Activated T-cell treated with anti-CD3 and anti-CD28 coated beads, Interleukin-2, amount 50 U/mL, for 24 hours (primary cell): ENCODE measurements at places on chromosomes 5 and 9.

GRCh38 chr9:17401858-17402257 is 177.0 kb upstream of the SH3GL2 start:
- no peak for DNase-seq
- no peak overlapping the region for H3K4me3 ChIP-seq
- H3K27ac ChIP-seq: no peak overlapping the region
- H3K36me3 ChIP-seq: no peaks in the 10 kb centered on the region
- no peaks in the 10 kb centered on the region for H3K4me1 ChIP-seq

DNA sequence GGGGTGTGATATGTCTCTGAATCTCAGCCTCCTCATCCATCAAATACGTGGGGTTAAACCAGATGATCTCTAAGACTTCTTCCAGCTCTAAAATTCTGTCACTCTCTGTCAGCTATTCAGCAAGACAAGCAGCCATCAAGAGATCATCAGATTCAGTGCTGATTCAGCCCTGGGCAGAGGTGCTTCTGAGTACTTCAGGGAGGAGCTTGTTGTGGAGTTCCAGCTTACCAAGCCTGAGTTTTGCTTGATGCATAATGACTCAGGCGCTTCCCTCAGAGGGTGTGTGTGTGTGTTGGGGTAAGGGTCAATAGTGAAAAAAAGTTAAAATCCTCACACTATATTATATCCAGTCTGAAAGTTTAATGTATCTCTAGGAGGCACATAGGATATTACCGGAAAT is 29.6 kb upstream of the TAF1L start:
- no peaks in the 10 kb centered on the region for H3K36me3 ChIP-seq
- no peak for DNase-seq
- H3K27ac ChIP-seq: no peak overlapping the region
- H3K27me3 ChIP-seq: peaks cover 14% of the 10 kb centered on the region
- H3K4me1 ChIP-seq: no peaks in the 10 kb centered on the region

DNA sequence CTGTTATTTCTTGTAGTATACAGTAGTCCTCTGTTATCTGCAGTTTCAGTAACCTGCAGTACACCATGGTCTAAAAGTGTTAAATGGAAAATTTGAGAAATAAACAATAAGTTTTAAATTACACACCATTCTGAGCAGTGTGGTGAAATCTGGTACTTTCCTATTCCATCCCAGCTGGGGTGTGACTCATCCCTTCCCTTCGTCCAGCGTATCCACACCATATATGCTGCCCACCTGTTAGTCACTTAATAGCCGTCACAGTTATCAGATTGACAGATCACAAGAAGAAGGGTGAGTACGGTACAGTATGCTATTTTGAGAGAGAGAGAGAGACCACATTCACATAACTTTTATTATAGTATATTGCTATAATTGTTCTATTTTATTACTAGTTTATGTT is 28.9 kb downstream of the FAM151B start:
- no peak overlapping the region for H3K27ac ChIP-seq
- H3K36me3 ChIP-seq: no peaks in the 10 kb centered on the region
- H3K4me3 ChIP-seq: no peak overlapping the region
- DNase-seq: no peak
- H3K27me3 ChIP-seq: no peaks in the 10 kb centered on the region

DNA sequence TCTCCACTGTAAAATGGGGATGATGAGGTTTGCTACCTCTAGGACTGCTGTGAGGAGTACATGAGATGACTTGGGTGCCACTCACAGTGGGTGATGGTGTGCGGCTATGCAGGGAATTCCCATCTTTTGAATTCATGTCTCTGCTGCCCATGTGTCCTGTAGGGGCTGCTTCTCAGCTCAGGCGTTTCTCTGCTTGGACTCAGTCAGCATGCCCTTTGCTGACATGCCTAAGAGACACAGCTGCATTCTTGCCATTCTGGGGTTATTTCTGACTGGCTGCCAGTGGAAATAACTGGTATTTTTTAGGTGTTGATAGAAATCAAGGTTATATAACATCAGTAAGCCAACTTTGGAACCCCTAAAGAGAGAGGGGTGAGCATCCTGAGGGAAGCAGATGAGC is 24.3 kb upstream of the XPA start:
- H3K4me3 ChIP-seq: no peak overlapping the region
- no peak for DNase-seq
- H3K36me3 ChIP-seq: no peaks in the 10 kb centered on the region
- H3K27me3 ChIP-seq: peaks cover 16% of the 10 kb centered on the region
- no peaks in the 10 kb centered on the region for H3K4me1 ChIP-seq
